ENCODE measurements at places on chromosomes 16 and 17. TPM values are rescaled to one million over a fixed set of nuclear protein-coding genes. Genes with fewer than 3 reads are reported as not detected.

Gene B9D1
- polyA plus RNA-seq: 10.9 TPM

Gene CA7
- not detected for polyA plus RNA-seq

Gene PYY
- polyA plus RNA-seq: not detected

DNA sequence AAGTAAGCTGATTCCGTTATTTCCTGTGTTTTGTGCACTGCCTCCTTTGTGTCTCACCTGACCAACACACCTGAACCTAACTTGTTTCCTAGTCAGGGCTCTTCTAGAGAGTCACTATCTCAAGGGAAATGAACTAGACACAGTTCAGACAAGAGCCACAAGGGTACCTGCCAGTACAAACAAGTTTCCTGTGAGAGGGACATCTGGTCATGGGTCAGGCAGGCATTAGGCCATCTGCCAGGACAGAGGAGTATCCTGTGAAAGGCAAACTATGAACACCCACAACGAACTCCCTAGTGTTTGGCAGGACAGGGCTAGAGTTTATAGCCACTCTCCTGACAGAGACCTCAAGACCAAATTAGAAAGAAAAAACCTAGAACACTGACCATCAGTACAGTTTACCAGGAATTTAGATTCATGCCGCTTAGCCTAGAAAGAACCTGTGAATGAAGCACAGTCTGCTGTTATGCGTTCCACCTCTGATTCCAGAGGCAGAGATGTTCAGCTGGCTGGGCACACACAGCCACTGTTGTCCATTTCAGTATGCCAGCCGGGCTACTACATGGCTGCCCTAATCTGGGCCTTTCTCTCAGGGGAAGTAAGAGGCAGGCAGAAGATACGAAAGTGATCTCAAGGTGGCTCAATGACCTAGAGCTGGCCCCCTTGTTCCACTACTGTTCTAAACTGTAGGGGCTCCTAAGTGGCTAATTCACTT, 20.7 kb upstream of the GLG1 start:
- peaks cover 100% of the 10 kb centered on the region for H3K36me3 ChIP-seq
- DNase-seq: no peak
- H3K27ac ChIP-seq: peak overlapping the region; percentile 32

Gene RNF227
- 3.4 TPM for polyA plus RNA-seq

DNA sequence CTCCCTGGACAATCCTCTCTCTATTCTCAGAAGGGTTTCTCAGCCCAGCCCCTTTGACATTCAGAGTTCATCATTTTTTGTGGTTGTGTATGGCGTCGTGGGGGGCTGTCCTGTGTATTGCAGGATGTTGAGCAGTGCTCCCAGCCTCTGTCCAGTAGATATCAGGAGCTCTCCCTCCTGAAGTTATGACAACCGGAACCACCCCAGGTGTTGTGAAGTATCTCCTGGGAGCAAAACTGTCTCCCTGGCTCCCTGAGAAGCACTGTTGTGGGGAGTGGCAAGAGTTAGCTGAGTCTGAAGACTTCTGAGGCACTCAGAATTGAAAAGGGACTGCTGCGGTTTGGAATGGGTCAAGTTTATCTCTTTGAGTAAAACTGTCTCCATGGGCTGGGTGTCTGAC, 55.9 kb upstream of the MGAT5B start:
- H3K27me3 ChIP-seq: no peaks in the 10 kb centered on the region
- H3K4me3 ChIP-seq: no peak overlapping the region
- H3K36me3 ChIP-seq: no peaks in the 10 kb centered on the region
- no peak for DNase-seq
- no peak overlapping the region for H3K27ac ChIP-seq
- no peaks in the 10 kb centered on the region for H3K4me1 ChIP-seq

Gene CD300H
- polyA plus RNA-seq: not detected

Gene RNF166
- polyA plus RNA-seq: 11.5 TPM

GRCh38 chr17:28947639-28948038, 3.7 kb downstream of the PHF12 start:
- no peaks in the 10 kb centered on the region for H3K27me3 ChIP-seq
- H3K36me3 ChIP-seq: peaks cover 23% of the 10 kb centered on the region
- H3K4me3 ChIP-seq: peak overlapping the region; percentile 7
